ENCODE measurements at places on chromosomes 4 and X.

- DNase-seq: no peak
Measured at GRCh38 chrX:3659761-3660160, 53.7 kb downstream of the PRKX start.

GRCh38 chr4:14364953-14365536 is 637.2 kb upstream of the CPEB2 start:
- no peak for DNase-seq

DNA sequence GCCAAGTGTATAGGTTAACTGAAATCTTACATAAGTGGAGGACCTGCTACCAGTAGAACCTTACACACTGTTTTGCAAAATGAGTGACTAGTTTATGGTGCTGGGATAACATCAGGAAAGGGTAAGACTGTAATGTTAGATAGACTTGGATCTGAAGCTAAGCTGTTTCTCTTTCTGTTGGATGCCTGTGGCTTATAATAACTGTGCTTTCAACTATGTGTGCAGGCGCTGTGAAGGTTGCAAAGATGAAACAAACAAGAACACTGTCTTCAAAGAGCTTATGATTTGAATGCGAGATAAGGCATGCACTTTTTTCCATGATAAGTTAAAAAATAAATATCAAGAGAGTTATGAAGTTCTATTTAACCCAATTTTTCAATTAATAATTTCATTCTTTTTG is 34.5 kb upstream of the LCORL start:
- DNase-seq: no peak

DNA sequence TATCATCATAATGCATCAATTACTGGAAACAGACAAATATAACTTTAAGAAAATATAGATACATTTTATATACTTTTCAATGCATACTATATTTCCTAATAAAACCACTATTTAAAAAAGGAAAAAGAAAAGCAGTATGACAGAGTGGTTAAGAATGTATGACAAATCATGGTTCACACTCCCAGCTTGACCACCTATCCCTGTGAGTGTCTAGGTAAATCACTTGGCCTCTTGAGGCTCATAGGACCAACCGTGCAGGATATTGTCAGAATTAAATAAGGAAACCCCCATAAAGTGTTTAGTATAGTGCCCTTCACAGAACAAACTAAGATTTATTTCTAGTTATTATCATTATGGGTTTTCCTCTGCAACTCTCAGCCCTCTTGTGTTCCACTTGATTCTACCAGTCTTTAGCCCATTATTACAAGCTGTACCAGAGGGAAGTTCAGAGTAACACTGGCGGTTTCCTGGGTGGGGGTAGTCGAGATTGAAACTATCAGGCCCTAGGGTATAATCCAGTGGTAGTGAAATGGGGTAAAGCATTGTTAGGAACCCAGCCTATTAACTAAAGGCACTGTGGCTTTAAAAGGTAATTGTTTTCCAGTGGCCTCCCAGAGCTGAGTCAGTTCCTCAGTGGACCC is 55.5 kb upstream of the PAK3 start:
- no peak for DNase-seq

DNA sequence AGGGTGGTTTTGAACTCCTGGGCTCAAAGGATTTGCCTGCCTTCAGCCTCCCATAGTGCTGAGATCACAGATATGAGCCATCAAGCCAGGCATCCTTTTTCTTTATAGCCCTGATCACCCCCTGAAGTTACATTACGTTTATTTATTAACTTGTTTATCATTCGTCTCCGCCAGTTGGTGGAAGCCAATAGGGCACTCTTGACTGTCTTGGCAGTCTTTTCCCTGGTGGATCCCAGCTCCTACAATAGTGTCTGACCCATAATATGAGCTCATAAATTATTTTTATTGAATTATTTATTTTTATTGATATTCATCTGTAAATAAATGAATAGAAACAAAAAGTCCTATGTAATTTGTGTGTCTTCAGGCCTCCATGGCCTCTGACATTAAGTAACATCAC is 484.3 kb upstream of the FAT1 start:
- DNase-seq: no peak

Measured in hippocampal formation (tissue), 2 donors.